ENCODE measurements at places on chromosomes 3 and 15.

GRCh38 chr3:181369637-181370036 lies 342.1 kb upstream of the SOX2 start:
- DNase-seq = no peak

DNA sequence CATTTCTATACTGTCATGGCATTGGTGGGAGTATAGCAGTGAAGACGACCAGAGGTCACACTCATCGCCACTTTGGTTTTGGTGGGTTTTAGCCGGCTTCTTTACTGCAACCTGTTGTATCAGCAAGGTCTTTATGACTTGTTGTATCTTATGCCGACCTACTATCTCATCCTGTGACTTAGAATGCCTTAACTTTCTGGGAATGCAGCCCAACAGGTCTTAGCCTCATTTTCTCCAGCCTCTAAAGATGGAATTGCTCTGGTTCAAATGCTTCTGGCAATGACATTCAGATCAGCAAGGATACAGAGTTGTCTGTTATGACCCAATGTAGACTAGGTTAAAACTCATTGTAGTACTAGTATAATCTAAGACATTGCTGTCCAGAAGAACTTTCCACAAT lies 54.9 kb upstream of the LRTM1 start:
- DNase-seq = no peak

- DNase-seq = no peak
Measured at GRCh38 chr3:58021072-58021959, 13.1 kb downstream of the FLNB start.

DNA sequence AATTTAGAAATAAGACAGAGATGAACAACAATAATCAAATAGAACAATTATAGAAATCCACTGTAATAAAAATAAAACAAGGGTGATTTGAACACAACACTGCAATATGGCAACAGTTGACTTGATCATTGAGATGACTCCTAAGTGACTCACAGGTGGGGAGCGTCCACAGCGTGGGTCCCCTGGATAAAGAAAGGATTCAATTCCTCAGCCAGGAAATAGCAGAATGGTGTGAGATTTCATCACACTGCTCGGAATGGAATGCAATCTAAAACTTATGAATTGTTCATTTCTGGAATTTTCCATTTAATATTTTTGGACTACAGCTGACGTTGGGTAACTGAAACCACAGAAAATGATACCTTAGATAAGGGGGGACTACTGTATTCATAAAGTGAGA lies 82.0 kb downstream of the CNTN3 start:
- no peak for DNase-seq

GRCh38 chr15:65095747-65096104 lies 19.2 kb downstream of the KBTBD13 start:
- no peak for DNase-seq

DNA sequence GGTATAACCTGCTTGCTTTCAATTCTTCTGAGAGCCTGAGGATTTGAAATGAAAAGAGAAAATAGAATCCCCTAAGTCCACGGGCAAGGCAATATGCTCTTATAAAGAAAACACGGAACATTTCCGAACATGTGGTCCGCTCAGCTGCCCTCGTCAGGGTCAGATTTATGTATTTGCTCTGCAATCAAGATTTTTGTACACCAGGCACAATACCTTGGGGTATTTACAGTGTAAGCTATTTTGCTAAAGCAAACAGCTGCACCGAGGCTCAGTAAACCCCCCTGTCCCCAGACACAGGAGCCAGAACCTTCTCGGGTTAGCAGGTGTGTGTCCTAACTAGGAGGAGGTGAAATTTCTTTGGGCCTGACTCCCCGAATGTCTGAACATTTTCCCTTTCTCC lies 155.8 kb upstream of the LRIG1 start:
- no peak for DNase-seq

DNA sequence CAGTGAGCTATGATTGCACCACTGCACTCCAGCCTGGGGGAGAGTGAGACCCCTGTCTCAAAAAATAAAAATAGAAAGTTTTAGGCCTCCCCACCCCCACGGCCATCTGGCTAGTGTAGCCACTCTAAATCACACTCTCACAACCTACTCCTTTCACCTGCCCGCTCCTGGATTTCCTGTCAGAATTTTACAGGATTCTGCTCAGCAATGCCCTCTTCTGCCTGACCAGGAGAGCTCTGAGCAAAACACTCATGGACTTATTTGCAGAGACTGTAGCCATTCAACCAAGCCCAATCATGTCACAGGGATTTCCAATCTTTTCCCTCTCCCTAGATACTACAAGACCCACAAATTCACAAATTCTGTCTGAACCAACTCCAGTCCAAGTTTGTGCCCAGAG lies 242.6 kb upstream of the TPRG1 start:
- DNase-seq = no peak

DNA sequence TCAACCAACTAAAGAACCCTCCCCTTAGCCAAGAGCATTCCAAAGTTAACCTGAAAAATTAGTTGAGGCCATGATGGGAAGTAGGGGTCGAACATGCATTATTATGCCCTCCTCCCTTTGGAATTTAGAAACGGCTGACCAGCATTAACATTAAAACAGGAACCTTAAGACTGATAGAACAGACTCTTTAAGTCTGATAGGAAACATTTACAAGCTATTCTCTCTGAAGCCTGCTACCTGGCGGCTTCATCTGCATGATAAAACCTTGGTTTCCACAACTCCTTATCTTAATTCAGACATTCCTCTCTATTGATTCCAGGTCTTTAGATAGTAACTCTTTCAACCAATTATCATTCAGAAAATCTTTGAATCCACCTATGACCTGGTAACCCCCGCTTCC lies 331.0 kb downstream of the CGGBP1 start:
- DNase-seq = no peak

- DNase-seq = no peak
Measured at GRCh38 chr15:58306591-58307312, 125.0 kb upstream of the LIPC start.

DNA sequence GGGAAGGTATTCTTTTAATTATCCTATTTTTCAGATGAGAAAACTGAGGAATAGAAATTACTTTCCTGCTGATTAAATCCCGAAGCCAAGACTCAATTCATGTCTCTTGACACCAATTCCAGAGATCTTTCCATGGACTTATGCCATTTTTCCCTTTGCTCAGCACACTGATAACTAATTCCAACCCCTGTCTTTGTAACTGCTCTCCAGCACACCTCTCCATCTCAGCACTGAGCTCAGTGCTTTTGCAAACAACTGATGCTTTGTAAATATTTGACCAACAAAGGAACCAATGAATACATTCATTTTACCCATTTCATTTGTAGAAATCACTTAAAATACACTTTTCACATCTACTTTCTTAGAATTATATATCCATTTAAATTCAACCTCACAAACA lies 249.1 kb downstream of the IL5RA start:
- DNase-seq = no peak

DNA sequence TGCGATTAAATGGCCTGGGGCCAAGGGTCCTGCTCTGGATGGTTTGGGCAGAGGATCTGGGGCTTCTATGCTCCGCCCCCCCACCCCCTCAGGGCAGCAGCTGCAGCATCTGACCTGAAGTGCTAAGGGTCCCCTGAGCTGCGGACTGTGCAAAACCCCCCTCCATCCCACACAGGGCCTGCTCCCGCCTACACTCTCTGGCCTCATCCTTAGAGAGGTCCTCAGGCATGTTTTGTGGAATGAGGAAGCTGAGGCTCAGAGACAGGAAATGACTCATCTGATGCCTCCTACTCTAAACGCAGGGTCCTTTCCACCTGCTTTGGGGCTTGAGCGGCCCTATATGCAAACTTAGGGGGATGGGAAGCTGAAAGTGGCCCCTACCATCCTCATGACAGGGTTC lies 59.5 kb upstream of the CTSH start:
- no peak for DNase-seq

DNA sequence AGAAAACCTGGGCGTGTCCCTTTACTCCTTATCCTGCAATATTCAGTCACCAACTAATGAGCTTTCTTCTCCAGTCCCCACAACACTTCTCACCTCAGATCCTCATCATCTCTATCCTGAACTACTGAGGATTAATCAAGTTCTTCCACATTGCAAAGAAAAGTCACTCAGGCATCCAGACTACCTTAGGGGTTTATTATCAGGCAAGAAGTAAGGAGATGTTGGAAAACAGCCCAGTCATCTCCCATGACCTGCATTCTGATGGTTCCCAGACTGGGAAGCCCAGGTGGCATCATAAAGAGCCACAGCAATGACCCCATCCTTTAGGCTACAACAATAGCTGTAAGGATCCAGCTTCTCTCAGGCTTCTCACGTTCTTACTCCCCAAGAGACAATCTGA lies 3.5 kb upstream of the TBC1D5 start:
- no peak for DNase-seq

DNA sequence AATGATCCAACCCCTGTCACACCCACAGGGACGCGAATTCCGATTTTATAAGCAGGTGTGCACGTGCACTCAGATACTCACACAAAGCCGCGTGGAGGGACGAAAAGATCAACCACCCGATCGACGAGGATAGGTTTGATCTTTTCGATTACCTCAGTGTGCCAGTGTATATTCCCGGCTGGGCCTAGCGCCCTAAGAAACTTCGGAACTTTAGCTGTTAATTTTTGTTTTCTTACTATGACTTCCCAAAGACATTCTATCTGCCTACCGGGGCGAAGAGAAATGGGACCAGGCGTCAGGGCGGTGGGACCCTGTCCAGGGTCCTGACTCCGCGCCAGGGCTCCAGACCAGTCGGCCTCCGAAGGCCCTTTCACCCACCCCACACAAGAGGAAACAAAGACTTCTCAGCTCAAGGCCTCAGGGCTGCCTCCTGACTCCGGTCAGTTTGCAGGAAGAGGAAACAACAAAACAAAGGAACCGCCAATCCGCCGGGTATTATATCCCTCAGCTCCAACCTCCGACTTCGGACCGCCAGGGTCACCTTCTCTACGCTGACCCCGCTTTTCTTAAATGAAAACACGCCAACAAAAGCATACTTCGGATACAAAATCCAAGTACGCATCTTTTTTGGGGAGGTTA lies 6.8 kb downstream of the ONECUT1 start:
- DNase-seq = no peak

- no peak for DNase-seq
Measured at GRCh38 chr3:131050001-131050400, 23.3 kb downstream of the NEK11 start.

- DNase-seq = no peak
Measured at GRCh38 chr3:66565301-66565700, 64.5 kb upstream of the LRIG1 start.

DNA sequence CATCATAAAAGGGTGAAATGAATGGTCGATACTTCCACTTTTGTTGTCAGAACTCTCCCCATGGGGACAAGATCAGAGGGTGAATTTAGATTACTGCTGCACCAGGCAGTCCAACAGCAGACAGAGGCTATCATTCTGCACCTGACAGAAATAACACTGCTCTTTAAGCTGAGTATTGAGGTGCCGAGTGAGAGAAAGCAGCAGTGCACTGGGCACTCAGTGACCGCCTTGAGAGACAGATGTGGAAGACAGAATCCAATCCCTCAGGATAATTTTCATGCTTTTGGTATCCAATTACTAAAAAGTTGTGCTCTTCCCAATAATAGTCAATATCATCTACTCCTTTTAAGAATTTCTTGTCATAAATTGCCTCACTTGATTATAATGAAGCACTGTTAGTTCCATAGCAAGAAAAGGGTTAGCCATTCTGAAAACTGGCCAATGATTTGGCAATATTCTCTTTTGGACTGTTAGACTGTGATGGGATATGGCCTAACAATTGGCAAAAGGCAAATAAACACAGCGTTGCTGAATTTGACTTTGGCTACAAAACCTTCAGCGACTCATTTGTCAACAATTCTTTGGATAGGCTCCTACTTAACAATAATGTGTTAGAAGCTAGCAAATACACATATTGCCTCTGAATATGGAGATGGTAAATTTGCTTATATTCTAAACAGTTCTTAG lies 5.5 kb downstream of the FGF7 start:
- no peak for DNase-seq

- DNase-seq = no peak
Measured at GRCh38 chr3:100225193-100225592, 35.6 kb upstream of the TBC1D23 start.

DNA sequence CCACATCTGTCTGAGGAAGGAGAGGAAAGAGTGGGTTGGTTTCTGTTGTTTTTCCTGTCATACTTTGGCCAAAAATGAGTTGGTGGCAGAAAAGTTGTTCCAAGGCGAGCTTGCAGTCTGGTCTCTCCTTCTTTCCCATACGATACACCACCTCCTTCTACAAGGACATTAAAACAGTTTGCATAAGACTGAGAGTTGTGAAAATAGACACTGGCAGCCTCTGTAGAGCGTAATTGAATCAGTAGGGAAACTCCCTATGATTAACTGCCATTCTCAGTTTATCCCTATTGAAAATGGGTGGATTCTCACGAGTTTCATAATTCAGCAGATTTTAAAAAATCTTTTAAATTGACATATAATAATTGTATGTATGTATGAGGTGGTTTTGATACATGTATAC lies 3.7 kb upstream of the LSG1 start:
- DNase-seq = no peak

DNA sequence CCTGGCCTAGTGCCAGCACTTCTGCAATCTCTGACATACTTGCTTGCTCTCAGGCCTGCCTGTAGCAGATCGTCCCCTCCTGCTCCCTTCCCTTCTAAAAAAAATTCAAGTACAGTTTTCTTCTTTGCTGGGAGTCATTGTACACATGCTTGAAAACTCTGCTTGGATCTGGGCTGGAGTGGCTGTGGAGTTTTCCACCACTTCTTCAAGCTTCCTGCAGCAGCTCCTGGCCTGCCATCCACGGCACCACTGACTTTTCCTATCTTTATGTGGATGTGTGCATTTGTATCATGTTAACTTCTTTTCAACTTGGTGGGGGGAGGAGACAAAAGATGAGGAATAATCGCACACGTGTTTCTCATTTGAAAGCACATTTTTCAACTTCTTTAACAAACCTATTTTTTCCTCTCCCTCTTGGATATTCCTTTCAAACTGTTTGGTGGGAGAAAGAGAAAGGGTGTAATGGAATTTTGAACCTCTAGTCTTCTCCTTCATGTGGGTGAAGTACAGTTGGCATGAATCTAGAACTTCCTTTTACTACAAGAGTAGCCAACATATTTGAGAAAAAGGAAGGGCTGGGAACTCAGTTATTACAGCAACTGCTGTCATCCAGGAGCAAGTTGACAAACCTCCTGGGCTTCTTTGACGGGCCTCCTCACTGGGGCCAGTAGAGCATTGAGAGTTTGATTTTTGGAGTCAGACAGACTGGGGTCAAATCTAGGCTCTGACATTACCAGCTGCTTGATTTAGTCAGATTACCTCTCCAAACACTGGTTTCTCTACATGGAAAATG lies 61.2 kb upstream of the LRTM1 start:
- no peak for DNase-seq

DNA sequence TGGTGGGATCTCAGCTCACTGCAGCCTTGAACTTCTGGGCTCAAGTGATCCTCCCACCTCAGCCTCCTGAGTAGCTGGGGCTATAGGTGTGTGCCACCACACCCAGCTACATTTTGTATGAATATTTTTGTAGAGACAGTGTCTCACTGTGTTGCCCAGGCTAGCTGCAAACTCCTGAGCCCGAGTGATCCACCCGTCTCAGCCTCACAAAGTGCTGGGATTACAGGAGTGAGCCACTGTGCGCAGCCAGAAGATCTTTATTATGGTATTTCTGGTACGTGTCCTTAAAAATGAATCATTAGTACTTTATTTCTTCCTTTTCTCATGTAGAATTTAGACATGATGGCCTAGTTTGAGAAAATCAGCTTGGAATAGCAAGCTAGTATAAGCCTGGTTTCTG lies 153.3 kb downstream of the BCHE start:
- no peak for DNase-seq

Data from CD4-positive, alpha-beta T cell treated with Interleukin-15 for 4 hours (primary cell).